ENCODE measurements at places on chromosomes 11 and 22. TPM values are rescaled to one million over a fixed set of nuclear protein-coding genes. Genes with fewer than 3 reads are reported as not detected.

GRCh38 chr11:105618343-105618955 is 8.6 kb downstream of the GRIA4 start:
- DNase-seq: no peak

- no peak for DNase-seq
These were observed 3.2 kb upstream of the STK33 start for GRCh38 chr11:8597182-8597581.

The OR52A1 gene
- total RNA-seq: not detected

- DNase-seq: no peak
These were observed 83.0 kb downstream of the ABTB2 start for GRCh38 chr11:34274712-34275398.

DNA sequence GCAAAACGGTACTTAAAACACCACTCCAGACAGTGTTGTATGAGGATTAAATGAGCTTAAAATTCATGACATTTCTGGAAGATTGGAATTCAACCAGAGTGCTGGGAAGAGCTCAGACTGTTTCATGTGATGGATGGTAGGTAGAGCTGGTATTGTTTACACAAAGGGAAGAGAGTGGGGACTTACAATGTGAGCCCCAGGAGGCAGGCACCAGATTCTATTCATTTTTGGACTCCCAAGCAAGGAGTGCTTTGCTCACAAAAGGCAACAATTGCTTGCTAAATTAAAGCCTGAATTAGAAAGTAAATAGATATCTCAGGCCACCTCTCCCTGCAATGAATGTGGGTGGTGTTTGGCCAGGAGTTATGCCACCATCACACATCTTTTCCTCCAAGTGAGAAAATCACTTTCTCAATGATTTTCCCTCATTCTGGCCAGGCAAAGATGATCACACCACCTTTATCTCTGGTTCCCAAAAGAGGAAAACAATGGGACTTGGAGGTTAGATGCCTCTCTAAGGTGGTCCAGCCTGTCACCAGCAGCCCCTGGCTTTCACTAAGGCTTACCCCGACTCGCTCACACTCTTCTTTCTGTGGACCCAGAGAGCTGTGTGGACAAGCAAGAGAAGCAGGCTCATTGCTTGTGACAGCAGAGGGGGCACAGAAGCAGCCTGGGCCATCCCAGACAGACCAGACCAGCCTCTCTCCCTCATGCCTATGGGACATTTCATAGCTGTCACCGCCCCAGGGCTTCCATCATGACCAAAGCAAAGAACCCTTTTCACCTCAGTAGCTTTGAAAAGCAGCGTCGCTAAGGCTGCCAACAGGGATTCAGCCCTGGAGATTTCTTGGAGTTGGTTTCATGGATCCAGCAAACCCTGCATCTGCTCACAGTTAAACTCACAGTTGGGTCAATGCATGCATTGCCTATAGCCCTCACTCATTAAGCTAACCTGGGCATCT is 63.5 kb upstream of the DRD2 start:
- DNase-seq: peak; percentile 36

DNA sequence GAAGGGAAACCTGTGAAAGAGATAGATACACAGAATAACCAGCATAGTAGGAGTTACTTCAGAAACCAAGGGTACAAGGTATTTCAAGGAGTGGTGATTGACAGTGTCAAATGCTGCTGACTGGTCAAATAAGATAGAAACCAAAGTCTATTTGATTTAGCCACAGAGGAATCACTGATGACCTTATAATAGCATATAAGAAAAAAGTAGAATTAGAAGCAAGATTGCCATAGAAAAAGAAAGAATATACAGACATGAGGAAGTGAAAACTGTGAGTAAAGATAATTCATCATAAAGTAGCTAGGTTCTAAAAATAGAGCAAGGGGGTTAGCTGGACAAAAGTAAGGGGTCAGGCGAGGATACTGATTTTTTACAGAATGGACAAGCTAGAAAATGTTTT is 14.2 kb downstream of the ZBTB44 start:
- no peak for DNase-seq

The SYT13 gene
- total RNA-seq: 9.0 TPM

- no peak for DNase-seq
These were observed 5.6 kb downstream of the DDB2 start for GRCh38 chr11:47220401-47220821.

DNA sequence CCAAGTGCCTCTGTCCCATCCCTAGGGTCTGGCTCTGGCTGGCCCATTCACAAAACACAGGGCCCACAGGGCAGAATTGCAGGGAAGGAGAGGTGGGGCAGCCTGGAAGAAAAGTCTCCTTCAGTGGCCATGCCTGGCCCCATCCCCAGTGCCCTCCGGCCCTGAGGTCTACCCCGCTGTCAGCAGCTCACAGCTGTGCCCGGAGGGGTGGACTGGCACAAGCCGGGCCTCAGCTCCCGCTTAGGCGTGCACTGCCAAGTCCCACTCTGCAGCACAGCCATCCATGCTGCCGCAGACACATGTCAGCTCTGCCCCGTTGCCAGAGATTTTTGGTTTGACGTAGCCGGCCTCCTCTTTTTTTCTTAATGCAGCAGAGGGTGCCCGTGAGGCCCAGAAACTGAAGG is 3.9 kb upstream of the SCN2B start:
- peak; percentile 76 for DNase-seq

- DNase-seq: no peak
These were observed 29.6 kb downstream of the ACER3 start for GRCh38 chr11:76890329-76890728.

The CCDC15 gene
- total RNA-seq: 7.4 TPM

- DNase-seq: no peak
These were observed 1191.9 kb downstream of the BRD1 start for GRCh38 chr22:48635816-48636215.

The KDELR3 gene
- total RNA-seq: 4.6 TPM

DNA sequence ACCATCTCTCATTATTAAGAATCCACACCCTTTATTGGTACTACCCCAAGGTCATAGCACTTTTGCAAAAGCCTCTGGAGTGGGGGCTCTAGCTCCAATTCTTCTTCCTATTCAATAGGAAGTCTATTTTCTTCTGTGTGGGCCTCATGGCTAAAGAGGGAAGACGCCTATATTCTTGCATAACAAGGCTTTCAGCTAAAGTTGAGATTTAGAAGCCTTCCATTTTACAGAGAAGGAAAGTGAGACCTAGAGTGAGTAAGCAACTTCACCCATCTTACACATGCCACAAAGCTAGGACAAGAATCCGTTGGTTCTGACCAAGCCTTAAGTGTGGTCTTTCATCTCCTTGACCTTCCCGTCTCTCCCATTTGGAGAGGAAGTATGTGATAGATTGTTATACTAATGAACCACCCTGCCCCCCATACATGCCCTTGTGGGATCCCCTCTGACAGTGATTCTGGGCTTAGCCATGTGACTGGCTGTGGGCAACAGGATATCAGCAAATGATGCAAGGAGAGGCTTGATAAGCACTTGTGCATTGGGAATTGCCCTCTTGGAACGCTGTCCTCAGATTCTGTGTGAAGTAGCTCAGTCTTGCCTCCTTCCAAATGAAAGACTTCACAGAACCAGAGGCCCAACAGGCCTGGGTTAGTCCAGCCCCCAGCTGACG is 12.3 kb downstream of the BACE1 start:
- DNase-seq: no peak

DNA sequence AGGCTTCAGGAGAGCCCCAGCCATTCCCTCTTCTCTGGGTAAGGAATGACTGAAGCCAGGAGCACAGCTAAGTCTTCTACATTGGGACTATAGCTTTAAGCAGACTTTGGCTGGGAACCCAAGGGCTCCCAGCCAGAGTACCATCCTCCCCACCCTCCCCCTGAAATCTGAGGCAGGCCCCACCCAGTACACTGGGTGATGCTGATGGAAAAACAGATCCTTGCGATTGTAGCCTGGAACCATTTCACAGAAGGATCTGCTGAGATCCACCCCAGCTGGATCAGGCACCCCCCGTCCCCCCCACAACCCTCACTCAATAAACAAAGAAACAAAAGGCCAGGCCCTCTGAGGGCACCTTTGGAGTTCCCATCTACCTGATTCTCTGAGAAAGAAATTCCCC is 39.8 kb downstream of the IL18BP start:
- no peak for DNase-seq

DNA sequence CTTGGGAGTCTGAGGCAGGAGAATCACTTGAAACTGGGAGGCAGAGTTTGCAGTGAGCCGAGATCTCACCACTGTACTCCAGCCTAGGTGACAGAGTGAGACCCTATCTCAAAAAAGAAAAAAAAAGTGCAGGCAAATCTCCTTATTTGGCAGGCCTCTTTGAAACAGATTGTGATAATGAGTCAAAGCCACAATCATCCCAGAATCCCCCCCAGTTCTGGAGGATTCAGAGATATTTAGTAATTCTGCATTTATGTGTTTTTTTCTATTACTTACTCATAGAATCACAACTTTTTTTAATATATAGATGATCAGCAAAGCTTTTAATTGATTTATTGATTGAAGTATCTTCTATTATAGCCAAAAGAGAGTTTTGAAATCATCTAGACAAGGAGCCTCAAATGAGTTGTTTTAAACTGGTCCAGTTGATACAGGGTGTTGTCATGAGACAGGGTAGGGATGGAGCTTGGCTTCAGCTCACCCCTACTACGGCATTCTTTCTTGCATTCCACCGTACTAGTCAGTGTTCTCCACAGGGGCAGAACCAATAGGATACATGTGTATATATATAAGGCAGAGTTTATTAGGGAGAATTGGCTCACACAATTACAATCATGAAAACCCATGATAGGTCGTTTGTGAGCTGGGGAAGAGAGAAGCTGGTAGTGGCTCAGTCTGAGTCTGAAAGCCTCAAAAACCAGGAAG is 39.3 kb upstream of the SORL1 start:
- DNase-seq: no peak

DNA sequence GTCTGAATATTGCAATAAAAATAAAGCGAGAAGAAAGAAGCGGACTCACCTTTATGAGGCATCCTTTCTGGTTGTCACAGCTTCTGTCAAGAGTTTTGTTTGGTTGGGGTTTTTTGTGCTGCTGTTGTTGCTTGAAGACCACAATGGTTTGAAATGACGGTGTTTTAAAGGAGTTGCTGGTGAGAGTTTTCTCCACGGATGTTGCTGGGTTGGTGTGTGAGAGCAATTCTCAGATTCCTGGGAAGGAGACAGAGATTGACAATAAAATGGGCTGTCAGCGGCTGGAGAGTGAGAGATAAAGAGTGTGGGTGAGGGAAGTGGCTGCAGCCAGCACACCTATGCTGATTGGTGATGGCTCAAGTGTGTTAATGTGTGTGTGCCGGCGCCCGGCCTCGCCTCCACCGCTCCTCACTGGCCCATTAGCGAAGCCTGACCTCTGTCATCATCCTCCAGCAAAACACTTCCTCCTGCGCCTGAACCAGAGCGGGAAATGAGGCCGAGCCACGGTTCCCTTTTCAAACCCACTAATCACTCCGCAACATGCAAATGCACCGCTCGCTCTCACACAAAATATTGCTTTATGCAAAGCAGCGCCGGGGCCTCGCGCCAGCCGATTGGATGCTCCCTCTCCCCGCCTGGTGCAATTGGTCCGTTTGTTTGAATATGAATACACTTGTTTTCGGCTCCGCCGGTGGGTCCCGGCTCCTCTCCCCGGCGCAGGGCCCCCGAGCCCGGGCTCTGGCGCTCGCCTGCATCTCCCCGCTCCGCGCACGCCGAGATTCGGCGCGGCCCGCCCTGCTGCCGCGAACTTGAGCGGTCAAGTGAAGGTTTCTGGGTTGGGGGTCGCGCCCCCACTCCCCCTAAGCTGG is at the start of gene PAX6:
Gene PAX6 (minus strand): TSS at position 544 of the 869 bp plus-strand sequence. CDS start 4,911 bp downstream, outside the sequence.
- DNase-seq: peak; percentile 97

DNA sequence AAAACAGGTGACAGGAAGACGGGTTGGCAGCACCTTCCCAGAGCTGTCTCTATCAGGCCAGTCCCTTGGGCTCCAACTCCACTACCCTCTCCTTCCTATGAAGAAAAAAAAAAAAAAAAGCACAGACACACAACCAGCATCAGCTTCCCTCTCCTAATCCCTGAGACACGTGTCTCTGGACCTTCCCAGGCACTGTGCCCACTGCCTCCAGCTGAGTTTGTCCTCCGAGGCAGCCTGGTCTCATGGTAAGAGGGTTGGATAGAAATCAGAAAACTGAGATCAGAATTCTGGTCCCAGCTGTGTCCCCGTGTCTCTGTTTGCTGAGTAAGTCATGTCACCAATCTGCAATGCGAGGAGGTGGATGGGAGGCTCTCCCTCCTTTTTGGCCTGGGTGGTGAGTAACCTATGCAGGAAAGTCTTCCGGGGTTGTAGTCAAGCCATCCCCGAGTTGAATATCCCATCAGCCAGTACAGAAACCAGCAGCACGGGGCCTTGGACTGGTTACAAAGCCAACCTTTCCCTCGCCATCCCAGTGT is 193.7 kb upstream of the TBCEL start:
- DNase-seq: no peak

The TMEM191B gene
- 0.46 TPM for total RNA-seq

GRCh38 chr11:106271086-106271485 is 193.6 kb downstream of the AASDHPPT start:
- DNase-seq: no peak

GRCh38 chr22:46140989-46141928 is 9.1 kb upstream of the PPARA start:
- DNase-seq: no peak

- DNase-seq: no peak
These were observed 68.4 kb downstream of the ELFN2 start for GRCh38 chr22:37358917-37359316.

The OR51E1 gene
- total RNA-seq: not detected
